Panc1 (cell line): ENCODE measurements at places on chromosomes 5 and 9.

DNA sequence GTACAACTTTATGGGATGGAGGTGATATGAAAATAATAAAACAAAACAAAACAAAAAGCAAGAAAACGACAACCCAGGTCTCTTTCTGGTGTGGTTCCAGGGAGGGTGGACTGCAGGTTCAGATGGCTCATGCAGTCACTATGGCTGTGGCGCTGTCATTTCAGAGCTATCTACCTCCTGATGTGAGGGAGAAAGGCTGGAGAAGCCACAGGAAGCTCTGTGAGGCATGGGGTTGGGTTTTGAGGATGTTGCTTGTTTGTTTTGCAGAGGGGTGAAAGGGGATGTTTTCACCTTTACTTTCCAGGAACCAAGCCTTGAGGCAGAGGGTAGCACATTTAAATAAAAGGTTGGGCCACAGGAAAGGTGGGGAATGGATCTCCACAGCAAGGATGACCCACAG lies 18.7 kb downstream of the NIPAL4 start:
- DNase-seq, result no peak

GRCh38 chr9:5622016-5622415 lies 6.9 kb upstream of the RIC1 start:
- DNase-seq, result no peak

DNA sequence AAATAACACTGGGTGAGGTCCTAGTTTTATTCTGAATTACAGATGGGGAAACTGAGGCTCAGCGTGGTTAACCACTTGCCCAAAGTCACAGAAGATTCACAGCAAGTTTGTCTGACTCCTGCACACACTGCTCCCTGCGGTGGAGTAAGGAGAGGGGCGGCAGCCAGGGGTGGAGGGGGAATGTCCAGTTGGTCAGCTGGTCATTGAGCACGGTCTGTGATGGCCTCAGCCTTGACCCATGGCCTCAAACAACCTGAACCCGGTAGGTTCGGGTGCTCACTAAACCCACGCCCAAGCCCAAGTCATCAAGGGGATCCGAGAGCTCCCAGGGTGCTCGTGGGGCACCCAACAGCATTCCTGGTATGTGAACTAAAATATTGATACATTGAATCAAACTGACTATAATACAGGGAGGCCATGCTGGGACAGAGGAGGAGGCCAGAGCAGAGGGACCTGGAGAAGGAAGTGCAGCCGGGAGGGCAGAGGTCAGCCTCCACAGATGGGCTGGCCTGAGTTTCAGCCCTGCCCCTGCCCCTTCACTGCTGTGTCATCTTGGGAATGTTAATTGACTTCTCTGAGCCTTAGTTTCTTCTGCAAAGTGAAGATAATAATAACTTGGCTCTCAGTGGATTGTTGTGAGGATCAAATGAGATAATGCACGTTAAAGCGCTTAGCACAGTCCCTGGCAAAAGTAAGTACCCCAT lies 3.6 kb upstream of the IL17B start:
- DNase-seq, result no peak

GRCh38 chr5:17477043-17477442 lies 21.0 kb upstream of the TAF11L2 start:
- DNase-seq, result no peak

GRCh38 chr5:33793836-33794549 lies 97.8 kb downstream of the ADAMTS12 start:
- DNase-seq, result no peak

GRCh38 chr5:156479849-156480248 lies 152.9 kb downstream of the SGCD start:
- no peak for DNase-seq

DNA sequence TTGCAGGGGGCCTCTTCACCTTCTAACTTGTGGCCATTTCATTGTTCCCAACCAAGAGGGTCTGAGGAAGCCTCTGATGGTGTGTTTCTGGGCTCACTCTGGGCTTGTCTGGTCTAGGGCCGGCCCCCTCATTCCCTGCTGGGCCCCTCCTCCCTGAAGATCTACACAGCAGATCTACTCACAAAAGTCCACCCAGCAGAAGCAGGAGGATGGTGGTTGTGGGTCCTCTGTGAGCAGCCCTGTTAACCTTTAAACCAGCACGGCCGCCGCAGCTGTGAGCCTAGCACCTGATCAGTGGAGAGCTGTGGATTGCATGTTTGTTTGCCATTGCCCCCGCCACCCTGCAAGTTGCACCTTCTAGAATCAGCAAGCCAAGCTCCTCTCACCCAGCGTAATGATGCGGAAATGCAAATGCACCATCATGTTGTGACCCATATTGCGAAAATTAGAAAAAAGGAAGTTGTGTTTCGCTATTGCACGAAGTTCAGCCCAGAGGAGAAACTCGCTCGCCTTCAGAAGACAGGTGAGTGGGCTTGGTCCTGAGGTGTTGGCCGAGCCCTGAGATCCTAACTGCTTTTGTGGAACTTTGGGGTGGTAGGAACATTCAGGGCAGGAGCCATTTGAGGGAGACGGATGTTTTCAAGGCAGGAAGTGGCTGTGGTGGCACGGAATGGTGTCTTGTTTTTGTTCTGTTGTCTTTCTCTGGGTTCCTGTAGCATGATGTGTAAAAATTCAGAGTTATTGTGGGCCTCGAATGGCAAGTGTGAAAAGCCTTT lies 16.7 kb downstream of the FGD3 start:
- no peak for DNase-seq

- no peak for DNase-seq
These were observed 2.1 kb upstream of the GFRA3 start for GRCh38 chr5:138276402-138277054.

DNA sequence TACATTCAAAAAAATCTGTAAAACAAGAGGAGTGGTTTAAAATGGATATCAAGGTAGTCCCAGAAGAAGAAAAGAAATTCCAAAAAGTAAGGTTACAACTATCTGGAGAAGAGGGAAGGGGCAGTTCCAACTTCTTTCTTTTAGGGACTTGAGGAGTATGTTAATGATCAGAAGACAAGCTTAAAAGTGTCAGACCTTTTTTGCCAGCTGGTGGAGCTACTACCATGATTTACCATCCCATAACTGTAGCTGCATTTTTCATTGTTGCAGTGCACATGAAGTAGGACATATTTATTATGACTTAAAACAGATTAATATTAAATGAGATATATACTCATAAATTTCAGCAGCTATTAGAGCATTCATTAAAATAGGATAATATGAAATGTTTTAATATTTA lies 158.5 kb upstream of the RGS7BP start:
- DNase-seq, result no peak

DNA sequence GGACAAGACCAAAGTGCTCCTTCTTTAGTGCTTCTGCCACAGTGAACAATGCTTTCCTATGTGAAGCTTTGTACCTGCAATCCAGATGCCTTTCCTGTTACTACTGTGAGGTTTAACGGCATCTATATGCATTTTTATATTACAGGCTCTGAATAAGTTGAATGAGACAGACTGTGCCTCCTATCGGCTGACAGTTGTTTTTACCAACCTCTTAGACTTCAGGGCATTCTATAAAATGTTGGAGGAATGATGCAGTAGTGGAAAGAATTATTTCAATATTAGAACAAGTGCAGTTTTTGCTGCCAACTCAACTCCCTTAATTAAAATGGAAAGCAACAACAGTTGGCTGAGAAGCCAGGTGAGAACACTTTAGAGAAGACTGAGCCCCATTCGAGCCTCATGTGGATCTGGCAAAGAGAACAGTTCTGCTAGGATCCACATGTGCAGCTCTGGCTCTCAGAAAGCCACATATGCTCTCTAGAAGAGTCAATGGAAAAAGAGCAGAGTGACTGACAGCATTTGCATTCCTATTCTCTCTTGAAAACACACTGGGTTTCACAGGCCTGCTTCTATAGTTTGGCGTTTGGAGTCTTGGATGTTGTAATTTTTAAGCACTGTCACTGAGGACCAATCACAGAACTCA lies 147.5 kb downstream of the LURAP1L start:
- DNase-seq, result no peak

GRCh38 chr5:124234022-124234769 lies 512.2 kb downstream of the ZNF608 start:
- DNase-seq, result no peak

DNA sequence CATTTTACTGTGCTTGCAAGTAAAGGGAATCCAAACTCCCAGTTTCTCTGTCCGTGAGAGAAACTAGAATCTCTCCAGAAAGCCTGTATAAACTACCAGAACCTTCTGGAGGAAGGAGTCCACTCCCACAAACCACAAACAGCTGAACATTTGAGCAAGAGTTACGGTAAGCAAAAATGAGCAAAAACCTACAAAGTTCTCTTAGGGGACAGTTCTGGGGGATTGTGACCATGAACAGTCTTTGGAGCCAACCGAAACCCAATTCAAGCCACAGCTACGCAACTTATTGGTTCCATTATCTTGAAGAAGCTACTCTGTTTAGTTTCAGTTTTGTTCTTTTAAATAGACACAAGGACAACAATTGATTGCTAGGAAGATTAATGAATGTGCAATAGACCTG lies 330.6 kb downstream of the ASTN2 start:
- no peak for DNase-seq

DNA sequence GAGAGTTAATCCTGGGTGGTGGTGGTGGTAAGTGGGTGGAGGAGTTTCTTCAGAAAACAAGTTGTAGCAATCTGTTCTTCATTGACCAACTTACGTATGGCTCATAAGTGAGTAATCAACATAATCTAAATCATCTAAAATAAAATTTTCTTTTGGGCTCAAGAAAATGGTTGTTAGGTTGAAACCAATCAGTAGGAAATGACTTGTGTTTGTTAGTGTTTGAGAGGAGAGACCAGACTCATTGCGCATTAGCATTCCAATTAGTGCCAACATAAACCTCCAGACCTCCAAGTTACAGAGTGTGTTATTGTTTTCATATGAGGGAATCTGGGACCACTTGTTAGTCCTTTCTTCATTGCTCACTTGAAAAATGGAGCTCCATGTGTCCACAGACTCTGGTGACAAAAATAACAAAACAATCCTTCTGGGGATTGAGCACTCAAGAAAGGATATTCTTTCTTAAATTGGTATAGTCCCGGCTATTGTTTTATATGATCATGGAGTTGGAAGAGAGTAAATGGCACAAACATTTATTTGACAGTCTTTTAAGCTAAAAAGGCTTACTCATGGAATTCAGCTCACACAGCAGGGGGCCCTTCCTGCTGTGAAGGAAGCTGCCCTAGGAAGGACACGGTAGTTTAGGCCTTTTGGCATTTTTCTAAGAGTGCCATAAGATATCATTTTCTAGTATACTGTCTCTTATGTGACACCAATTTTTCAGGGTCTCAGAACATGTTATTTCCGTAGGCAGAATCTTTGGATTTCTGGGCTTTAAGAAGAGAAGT lies 441.1 kb downstream of the EBF1 start:
- DNase-seq, result no peak

DNA sequence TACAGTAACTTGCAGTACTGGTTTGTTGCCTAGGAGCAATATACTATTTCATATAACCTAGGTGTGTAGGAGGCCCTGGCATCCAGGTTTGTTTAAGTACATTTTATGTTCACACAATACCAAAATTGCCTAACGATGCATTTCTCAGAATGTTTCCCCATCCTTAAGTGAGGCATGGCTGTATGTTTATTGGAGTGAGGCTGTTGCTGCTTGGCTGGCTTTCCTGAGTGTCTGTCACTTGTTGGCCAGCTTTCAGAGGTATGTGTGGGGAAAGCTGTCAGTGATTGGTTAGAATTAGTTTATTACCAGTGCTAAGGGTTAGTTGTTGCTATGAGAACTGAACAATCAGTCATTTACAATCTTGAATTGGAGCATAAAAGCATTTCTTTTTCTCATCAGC lies 154.1 kb upstream of the CDH12 start:
- DNase-seq, result no peak

GRCh38 chr9:23288545-23288944 lies 537.5 kb downstream of the ELAVL2 start:
- DNase-seq, result no peak

- DNase-seq, result no peak
These were observed 5.0 kb downstream of the SRD5A1 start for GRCh38 chr5:6638236-6638635.

- DNase-seq, result no peak
These were observed 90.1 kb downstream of the PAPPA start for GRCh38 chr9:116243708-116244107.

- DNase-seq, result no peak
These were observed 392.1 kb downstream of the DNAH5 start for GRCh38 chr5:13552361-13552760.

DNA sequence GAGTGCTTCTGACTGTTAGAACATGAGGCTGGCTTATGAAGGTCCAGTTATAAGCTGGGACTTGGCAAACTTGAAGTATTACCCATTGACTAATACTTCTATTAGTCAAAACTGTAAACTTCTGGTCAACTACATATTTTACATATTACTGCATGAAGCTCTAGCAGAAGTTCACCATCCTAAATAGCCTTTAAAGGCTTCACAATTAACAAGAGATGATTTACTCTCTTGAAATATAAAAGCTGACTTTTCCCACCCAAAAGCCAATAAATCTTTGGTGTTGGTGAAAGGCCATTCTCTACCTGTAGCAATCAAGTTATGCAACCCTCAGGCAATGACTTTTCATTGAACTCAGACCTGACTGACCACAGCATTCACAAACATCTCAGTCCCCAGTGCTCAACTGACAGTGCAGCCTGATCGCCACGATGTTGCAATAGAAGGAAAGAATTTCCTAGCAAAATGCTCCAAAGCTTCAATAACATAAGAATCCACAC lies 345.6 kb downstream of the EBF1 start:
- no peak for DNase-seq

- no peak for DNase-seq
These were observed 510.9 kb upstream of the CDH18 start for GRCh38 chr5:20498926-20499325.

GRCh38 chr9:13939134-13939533 lies 374.8 kb downstream of the NFIB start:
- DNase-seq, result no peak

- DNase-seq, result no peak
These were observed 3.6 kb downstream of the NFIB start for GRCh38 chr9:14310311-14310710.

GRCh38 chr9:130992682-130993032 lies 16.3 kb upstream of the LAMC3 start:
- no peak for DNase-seq

- no peak for DNase-seq
These were observed 164.8 kb downstream of the ARHGAP26 start for GRCh38 chr5:142935014-142935413.

GRCh38 chr9:15308511-15308910 lies 1.5 kb upstream of the TTC39B start:
- no peak for DNase-seq
